ENCODE measurements at places on chromosomes 1 and 21.

DNA sequence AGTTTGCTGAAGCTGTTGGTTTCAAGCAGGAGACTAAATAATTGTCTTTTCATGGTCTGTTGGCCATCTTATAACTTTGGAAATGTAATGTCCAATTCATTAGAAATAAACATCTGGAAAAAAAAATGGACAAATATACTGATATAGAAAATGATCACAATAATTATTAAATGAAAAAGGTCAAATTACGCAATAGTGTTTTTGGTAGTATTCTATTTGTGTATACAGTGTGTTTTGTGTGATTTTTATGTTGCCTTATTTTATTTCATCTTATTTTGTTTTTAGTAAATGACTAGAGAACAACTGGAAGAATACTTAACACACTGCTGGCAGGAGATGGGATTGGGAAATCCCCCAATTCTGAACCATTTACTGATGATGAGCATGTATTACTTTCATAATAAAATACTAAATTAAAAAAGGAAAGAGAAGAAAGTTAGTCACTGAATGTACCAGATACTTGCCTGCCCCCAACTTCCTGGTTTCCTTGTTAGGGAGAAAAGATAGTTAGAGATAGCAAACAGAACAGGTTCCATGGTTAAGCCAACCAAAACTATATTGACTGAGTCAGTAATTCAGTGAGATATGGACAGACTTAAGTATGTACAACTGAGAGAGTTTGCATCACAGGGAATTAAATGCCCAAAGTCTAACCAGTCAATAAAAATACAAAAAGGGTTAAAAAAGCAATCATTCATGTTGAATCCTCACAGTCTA, 24.0 kb upstream of the SAMD13 start:
- no peak overlapping the region for H3K27ac ChIP-seq
- no peak overlapping the region for H3K4me3 ChIP-seq
- H3K4me1 ChIP-seq: peaks cover 4% of the 10 kb centered on the region
- no peaks in the 10 kb centered on the region for H3K27me3 ChIP-seq

DNA sequence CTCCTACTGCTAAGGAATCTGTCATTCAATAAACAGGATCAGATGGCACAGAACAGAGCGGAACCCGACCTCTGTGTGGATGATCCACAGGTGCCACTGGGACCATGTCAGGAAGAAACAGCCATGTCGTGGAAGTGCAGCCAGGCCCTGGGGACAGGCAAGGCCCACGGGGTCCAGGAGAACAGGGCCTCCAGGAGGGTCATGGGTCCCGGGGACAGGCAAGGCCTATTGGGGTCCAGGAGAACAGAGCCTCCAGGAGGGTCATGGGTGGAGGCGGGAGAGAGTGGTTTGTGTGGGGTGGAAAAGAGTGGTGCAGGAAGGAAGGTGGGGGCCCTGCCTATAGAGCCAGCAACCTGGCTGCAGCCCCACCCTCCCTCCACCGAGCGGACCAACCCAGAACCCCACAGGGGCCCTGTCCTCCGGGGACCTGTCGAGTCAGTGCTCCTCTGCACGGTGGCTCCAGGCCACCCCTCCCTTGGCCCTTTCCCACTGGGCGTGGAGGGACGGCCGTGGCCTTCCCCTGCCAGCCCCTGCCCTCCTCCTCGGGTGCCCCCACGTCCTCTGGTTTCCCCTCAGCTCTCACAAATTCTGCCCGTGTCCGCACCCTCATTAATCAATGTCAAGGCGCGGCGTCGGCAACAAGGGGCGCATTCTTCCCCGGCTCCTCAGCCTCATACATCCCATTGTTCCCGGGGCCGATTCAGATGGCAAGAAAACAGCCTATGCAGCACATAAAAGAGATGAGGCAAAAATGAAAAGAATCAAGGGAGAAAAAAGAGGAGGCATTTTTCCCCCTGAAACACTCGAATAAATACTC, 146.4 kb downstream of the PRDM16 start:
- H3K27me3 ChIP-seq: peaks cover 3% of the 10 kb centered on the region
- no peak for DNase-seq

DNA sequence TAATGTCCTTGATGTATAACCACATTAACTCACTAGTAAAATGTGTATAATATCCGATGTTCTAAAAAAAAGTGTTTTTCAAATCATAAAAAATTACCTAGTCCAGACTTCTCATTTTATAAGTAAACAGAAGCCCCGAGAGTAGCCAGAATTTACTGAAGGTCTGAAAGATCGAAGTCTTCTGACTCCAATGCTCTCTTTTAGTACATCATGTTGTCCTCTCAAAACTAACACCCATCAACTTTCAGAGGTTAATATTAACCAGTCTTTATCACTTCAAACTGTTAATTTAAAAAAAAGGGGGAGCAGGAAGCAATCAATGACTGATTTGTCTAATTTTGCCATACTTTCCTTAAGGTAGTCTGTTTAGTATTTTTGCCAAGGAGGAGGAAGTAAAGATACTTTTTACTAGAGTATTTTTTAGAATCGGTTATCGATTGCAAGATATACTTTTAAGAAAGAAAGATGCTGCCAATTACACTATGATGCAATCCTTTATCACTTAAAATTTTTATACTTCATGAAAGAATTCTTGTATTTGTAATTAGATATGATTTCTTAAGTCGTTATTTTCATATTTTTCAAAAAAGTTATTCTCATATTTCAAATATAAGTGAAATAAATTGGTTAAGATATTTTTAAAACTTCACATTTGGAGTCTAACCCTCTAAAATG, 25.5 kb downstream of the CCDC18 start:
- H3K36me3 ChIP-seq: peaks cover 18% of the 10 kb centered on the region
- no peak overlapping the region for H3K4me3 ChIP-seq
- H3K27ac ChIP-seq: no peak overlapping the region
- DNase-seq: no peak

GRCh38 chr21:41369105-41369919, 7.5 kb downstream of the MX2 start:
- H3K4me3 ChIP-seq: peak overlapping the region; percentile 75
- no peaks in the 10 kb centered on the region for H3K27me3 ChIP-seq
- peak overlapping the region; percentile 90 for H3K27ac ChIP-seq
- DNase-seq: peak; percentile 49
- H3K36me3 ChIP-seq: peaks cover 22% of the 10 kb centered on the region

DNA sequence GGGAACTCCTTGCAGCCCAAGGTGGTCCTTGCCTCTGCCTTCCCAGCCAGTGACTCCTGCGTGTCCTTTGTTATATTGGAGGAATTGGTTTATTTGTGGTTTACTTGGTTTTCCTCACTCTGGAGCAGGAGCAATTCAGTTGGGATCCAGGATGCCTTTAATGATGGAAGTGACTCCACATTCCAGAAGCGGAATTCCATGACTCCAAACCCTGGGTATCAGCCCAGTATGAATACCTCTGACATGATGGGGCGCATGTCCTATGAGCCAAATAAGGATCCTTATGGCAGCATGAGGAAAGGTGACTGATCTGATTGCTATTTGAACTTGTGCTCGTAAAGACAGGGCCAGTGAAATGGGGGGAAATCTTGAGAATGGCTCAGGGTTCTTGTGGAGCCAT, 15.1 kb upstream of the PIGV start:
- H3K4me3 ChIP-seq: no peak overlapping the region
- H3K27me3 ChIP-seq: no peaks in the 10 kb centered on the region
- peak overlapping the region; percentile 0 for H3K27ac ChIP-seq
- H3K4me1 ChIP-seq: peaks cover 20% of the 10 kb centered on the region

- H3K4me1 ChIP-seq: peaks cover under 1% of the 10 kb centered on the region
- no peak overlapping the region for H3K4me3 ChIP-seq
- no peak for DNase-seq
- no peaks in the 10 kb centered on the region for H3K36me3 ChIP-seq
These were observed 10.0 kb upstream of the SLC2A1 start for GRCh38 chr1:42968654-42969053.

DNA sequence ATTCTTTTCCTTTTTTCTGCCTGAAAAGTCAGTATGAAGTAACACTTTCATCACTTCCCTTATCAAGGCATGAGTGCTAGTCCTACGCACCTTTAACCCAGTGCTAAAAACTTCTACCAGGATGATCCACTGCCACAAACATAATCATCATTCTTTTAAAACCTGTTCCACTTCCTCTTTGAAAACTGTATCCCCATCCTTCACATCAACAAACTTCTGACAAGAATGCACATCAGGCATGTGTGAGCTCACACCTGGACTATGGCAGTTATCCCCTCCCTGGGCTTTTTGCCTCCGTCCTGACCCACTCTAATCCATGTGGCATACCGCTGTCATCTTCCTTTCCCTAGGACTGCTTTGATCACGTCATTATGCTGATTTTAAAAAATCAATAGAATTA, 70.2 kb downstream of the ESRRG start:
- no peak for DNase-seq
- H3K27me3 ChIP-seq: no peaks in the 10 kb centered on the region
- H3K4me1 ChIP-seq: no peaks in the 10 kb centered on the region
- no peaks in the 10 kb centered on the region for H3K36me3 ChIP-seq
- no peak overlapping the region for H3K27ac ChIP-seq

- H3K27me3 ChIP-seq: no peaks in the 10 kb centered on the region
- H3K27ac ChIP-seq: no peak overlapping the region
- peak overlapping the region; percentile 74 for H3K4me3 ChIP-seq
- H3K36me3 ChIP-seq: no peaks in the 10 kb centered on the region
- DNase-seq: peak; percentile 78
- peaks cover 19% of the 10 kb centered on the region for H3K4me1 ChIP-seq
These were observed 832 bp downstream of the HCN3 start for GRCh38 chr1:155277902-155278688.

DNA sequence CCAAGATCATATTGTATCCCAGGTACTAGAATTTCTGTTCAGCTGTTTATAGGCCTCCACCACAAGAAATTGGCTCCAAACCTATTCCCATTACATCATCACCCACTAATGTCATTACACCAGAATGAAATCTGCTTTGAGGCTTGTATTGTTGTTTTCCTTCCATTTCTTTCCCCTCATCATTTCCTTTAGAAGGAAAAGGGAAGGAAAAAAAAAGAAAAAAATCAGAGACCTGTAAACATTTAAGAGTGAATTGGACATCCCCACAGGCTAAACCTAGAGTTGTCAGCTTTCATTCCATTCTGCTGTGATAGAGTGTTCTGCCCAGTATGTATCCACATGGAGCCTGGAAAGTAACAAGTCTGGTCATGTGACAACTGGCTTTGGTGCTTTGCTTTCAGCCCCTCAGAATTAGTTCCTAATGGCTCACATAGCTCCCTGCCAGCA, 44.6 kb downstream of the NFYC start:
- H3K4me1 ChIP-seq: peaks cover 39% of the 10 kb centered on the region
- peaks cover 21% of the 10 kb centered on the region for H3K36me3 ChIP-seq
- H3K27me3 ChIP-seq: no peaks in the 10 kb centered on the region
- DNase-seq: no peak
- no peak overlapping the region for H3K27ac ChIP-seq

DNA sequence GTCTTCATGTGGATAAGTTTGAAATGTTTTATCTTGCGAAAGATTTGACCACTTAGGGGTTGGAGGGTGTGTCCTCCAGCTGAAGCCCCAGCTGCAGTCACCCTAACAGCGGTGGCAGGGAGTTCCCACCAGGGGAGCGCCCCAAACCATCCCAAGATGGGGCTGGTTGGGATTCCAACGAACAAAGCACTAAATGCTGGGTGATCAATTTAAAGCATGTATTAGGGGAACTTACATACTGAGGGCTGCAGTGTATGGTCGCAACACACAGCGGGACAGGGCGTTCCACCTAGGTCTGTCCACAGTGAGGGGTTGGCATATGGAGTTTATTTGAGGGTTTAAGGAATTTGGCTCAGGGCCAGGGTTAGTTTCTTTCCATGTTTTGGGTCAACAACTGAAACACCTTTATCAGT, 26.3 kb downstream of the SLC37A1 start:
- H3K27me3 ChIP-seq: no peaks in the 10 kb centered on the region
- H3K4me1 ChIP-seq: peaks cover 9% of the 10 kb centered on the region
- H3K4me3 ChIP-seq: no peak overlapping the region
- H3K36me3 ChIP-seq: peaks cover 16% of the 10 kb centered on the region

DNA sequence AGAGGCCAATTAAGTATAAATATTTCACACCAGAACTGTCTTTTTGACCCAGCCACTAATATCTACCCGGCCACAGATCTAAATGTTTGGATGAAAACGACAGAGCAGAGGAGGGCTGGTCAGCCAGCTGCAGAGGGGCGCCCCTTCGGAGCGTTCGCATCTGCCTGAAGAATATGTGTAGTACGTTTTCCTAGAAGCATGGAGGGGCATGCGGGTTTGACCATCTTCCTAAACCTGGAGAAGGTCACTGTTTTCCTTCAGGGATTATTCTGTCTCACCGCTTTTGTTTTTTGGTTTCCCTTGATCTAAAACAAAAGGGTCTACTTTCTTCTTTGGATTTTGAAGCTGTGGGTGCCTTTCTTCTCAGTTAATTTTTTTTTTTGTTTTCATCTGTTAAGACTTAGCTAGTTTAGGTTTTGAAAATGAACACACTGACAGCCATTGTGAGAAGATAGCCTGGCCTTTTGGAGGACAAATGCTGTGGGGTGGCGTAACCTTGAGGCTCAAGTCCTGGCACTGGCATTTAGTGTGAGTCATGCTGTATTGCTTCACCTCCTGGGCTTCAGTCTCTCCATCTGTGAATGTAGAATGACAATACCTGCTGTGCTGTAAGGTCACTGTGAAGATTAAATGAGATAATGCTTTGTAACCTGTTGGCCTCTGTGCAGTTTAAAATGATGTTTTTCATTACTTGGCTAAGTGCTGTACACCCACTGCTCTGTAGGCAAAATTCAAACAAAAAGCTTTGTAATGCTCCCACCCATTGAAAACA, 74.1 kb upstream of the IRF2BP2 start:
- H3K36me3 ChIP-seq: peaks cover 4% of the 10 kb centered on the region
- DNase-seq: no peak
- H3K4me3 ChIP-seq: no peak overlapping the region
- H3K4me1 ChIP-seq: no peaks in the 10 kb centered on the region

DNA sequence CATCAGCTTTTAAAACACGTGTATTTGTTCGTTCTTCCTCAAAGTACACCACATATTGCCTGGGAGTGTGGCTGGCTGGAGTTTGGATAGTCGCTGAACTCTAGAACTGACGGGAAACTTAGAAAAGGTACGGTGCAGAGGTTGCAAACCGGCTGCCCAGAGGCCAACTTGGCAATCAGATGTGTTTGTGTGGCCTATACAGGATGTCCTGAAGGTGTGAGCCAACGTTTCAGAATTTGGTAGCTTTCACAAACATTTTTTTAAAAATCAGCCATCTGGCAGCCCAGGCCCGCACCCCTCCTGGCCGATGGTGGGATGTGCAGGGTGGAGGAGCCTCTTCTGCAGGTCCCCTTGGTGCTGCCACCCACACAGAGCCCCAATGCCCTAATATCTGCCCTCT, 73.6 kb upstream of the SLC25A33 start:
- no peaks in the 10 kb centered on the region for H3K36me3 ChIP-seq
- H3K27ac ChIP-seq: no peak overlapping the region
- H3K4me1 ChIP-seq: no peaks in the 10 kb centered on the region
- peaks cover 12% of the 10 kb centered on the region for H3K27me3 ChIP-seq
- DNase-seq: no peak

- DNase-seq: peak; percentile 72
- no peaks in the 10 kb centered on the region for H3K36me3 ChIP-seq
- H3K27ac ChIP-seq: no peak overlapping the region
- H3K27me3 ChIP-seq: peaks cover 91% of the 10 kb centered on the region
These were observed 132.9 kb upstream of the DPYD start for GRCh38 chr1:98053471-98054366.

GRCh38 chr1:28364888-28365287, 4.7 kb upstream of the PHACTR4 start:
- H3K36me3 ChIP-seq: no peaks in the 10 kb centered on the region
- H3K4me1 ChIP-seq: peaks cover 9% of the 10 kb centered on the region
- DNase-seq: no peak

Measured in activated naive CD8-positive, alpha-beta T cell treated with anti-CD3 and anti-CD28 coated beads for 36 hours (primary cell).